H7 (cell line): ENCODE measurements at places on chromosomes 5 and 9. TPM values are rescaled to one million over a fixed set of nuclear protein-coding genes. Genes with fewer than 3 reads are reported as not detected.

Gene GPR150
- total RNA-seq = 0.15 TPM in 1 of 2 replicates, not detected in the other

Gene QRFP
- not detected in 2 replicates for total RNA-seq

Gene SGCD
- total RNA-seq = 0.04 TPM in 1 of 2 replicates, not detected in the other

Gene SAPCD2
- total RNA-seq = 59.7 and 59.9 TPM in 2 replicates
